ENCODE measurements at places on chromosomes 6 and 20. TPM values are rescaled to one million over a fixed set of nuclear protein-coding genes. Genes with fewer than 3 reads are reported as not detected.

DNA sequence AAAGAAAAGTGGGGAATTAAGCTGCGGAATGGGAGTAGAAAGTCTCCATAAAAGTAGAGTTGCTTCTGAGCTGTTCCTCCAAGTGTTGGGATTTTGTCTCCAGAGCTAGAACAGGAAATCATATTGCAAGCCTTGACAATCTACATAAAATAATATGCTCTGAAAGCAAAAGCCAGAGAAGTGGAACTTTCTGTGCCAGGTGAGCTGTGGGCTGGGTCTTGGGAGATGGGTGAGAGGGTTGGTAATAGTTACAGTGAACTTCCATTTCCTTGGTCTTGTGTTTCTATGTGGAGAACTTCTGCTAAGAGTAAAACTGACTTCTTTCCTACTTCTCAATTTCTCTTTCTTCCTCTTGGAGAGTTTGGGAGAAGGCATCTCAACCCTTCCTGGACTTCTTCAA, 6.3 kb upstream of the HMGN4 start:
- H3K27ac ChIP-seq, result no peak overlapping the region
- H3K4me3 ChIP-seq, result no peak overlapping the region
- no peak for DNase-seq
- H3K4me1 ChIP-seq, result peaks cover 8% of the 10 kb centered on the region
- H3K27me3 ChIP-seq, result no peaks in the 10 kb centered on the region

Gene GHRH
- total RNA-seq, result not detected

Gene ELOVL5
- total RNA-seq, result 48.3 TPM

DNA sequence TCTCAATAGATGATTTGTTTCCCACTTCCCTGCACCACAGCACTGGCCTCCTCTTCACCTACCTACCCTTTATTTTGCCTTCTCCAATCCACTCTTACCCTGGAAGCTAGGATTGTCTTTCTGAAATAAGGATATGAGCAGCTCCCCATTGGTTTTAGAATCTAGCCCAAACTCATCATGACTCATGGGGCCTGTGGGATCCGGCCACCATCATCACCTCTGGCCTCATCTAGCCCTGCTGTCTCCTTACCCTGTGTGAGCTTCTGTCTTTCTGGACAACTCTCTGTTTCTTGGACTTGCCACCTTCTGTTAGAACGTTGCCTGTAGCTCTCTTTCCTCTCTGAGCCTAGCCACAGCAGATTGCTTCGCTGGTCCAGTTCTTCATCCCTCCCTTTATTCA, 277.1 kb downstream of the PAX1 start:
- no peaks in the 10 kb centered on the region for H3K36me3 ChIP-seq
- H3K4me3 ChIP-seq, result no peak overlapping the region
- no peaks in the 10 kb centered on the region for H3K27me3 ChIP-seq
- peak overlapping the region; percentile 45 for H3K27ac ChIP-seq
- no peak for DNase-seq

Gene PRND
- not detected for total RNA-seq

DNA sequence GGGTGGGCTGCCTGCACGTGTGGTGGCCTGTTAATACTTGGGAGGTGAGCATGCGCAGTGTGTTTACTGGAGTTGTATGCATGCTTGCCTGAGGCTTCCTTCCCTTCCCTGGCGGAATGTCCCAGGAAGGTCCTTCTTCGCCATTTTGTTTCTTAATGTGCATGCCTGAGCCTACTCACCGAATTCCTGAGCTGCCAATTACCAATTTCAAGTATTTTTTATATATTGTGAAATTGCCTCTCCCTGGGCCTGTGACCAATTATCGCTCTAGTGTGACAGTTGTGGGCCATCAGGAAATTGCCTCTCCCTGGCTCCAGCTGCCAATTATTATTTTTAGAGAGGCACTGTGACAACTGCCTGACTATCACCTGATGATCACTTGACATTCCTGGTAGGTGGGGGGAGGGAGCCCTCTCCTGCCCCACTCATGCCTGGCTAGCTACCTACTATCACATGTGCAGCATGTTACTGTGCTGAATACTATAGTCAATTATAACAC, 70.0 kb downstream of the FAM50B start:
- no peak for DNase-seq
- H3K4me3 ChIP-seq, result no peak overlapping the region
- no peaks in the 10 kb centered on the region for H3K36me3 ChIP-seq
- no peaks in the 10 kb centered on the region for H3K27me3 ChIP-seq

GRCh38 chr20:15866916-15867730, 706.1 kb downstream of the KIF16B start:
- no peak overlapping the region for H3K4me3 ChIP-seq
- H3K27me3 ChIP-seq, result no peaks in the 10 kb centered on the region
- H3K4me1 ChIP-seq, result no peaks in the 10 kb centered on the region
- DNase-seq, result no peak
- no peak overlapping the region for H3K27ac ChIP-seq
- H3K36me3 ChIP-seq, result no peaks in the 10 kb centered on the region

DNA sequence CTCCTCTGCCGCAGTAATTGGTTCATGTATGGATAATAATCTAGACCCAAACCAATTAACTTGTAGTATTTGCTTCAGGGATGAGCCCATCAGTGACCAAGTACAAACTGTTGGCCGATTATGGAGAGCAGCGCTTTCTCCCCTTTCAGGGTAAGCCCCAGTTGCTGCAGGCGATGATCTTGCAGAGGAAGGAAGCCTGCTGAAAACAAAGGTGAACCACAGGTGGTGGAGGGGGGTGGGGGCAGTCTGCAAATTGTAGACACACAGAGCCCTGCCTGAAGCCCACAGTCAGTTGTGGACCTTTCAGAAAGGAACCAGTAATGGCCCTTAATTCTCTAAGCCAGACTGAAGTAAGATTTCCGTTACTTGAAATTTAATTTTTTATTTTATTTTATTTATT, 167.9 kb upstream of the JARID2 start:
- H3K27me3 ChIP-seq, result no peaks in the 10 kb centered on the region
- DNase-seq, result no peak
- H3K36me3 ChIP-seq, result no peaks in the 10 kb centered on the region
- no peak overlapping the region for H3K4me3 ChIP-seq
- no peaks in the 10 kb centered on the region for H3K4me1 ChIP-seq

DNA sequence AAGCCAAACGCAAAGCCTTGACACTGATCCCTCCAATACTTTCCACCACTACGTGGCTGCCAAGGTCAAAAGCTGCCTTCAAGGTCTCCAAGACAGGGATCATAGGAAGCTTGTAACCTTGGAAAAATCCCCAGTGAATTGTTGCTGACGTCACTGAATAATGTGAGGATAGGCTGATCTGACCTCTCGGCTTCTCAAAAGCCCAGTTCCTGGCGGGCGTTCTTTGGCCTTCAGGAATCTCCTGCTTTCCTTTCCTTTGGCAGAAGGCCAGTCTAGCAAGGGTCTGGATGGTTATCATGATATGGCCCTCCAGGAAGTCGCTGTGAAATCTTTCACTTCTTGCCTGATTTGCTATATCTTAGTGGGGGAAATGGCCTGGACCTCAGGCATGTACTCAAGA, 61.4 kb upstream of the TNFAIP3 start:
- H3K27ac ChIP-seq, result no peak overlapping the region
- no peak overlapping the region for H3K4me3 ChIP-seq
- no peak for DNase-seq
- no peaks in the 10 kb centered on the region for H3K36me3 ChIP-seq
- peaks cover 12% of the 10 kb centered on the region for H3K4me1 ChIP-seq

DNA sequence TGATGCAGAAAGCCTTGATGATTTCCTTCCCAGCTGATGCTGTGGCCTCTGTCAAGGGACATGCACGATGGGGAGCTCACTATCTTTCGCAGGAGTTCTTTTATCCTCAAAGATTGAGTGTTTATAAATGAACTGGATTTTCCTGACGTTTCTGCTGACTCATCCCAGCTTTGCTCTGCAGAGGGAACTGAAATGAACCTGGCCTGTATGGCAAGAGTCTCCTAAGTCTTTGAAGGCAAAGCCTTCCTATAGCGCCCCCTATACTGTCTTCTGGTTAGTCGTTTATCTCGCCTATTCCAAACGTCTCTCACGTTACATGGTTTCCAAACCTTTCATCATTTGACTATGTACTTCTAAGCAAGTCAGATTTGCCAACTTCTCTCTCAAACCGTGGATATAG, 565.3 kb downstream of the KIF16B start:
- no peak overlapping the region for H3K4me3 ChIP-seq
- H3K36me3 ChIP-seq, result no peaks in the 10 kb centered on the region
- no peaks in the 10 kb centered on the region for H3K27me3 ChIP-seq
- no peaks in the 10 kb centered on the region for H3K4me1 ChIP-seq
- no peak for DNase-seq

GRCh38 chr20:25005661-25006060, 13.1 kb upstream of the APMAP start:
- DNase-seq, result no peak
- no peak overlapping the region for H3K4me3 ChIP-seq
- no peaks in the 10 kb centered on the region for H3K4me1 ChIP-seq
- peaks cover 8% of the 10 kb centered on the region for H3K27me3 ChIP-seq
- no peak overlapping the region for H3K27ac ChIP-seq

Gene CD24
- 95.1 TPM for total RNA-seq
